ENCODE measurements at places on chromosomes 12 and 14. TPM values are rescaled to one million over a fixed set of nuclear protein-coding genes. Genes with fewer than 3 reads are reported as not detected.

ZC2HC1C gene
- 1.8 TPM for total RNA-seq

KRT83 gene
- total RNA-seq = not detected

NTN4 gene
- 8.5 TPM for total RNA-seq

ITPR2 gene
- 13.6 TPM for total RNA-seq

RTN1 gene
- 0.12 TPM for total RNA-seq

GLIPR1L2 gene
- total RNA-seq = 0.25 TPM

SIRT4 gene
- total RNA-seq = 2.4 TPM

TSHR gene
- total RNA-seq = not detected

ESR2 gene
- 0.11 TPM for total RNA-seq

AQP5 gene
- not detected for total RNA-seq

ANHX gene
- not detected for total RNA-seq

ZNF268 gene
- total RNA-seq = 28.4 TPM

KLRC3 gene
- not detected for total RNA-seq

SYNDIG1L gene
- total RNA-seq = not detected

MARK3 gene
- 91.6 TPM for total RNA-seq

WSCD2 gene
- not detected for total RNA-seq

SLC6A13 gene
- not detected for total RNA-seq

SLCO1A2 gene
- not detected for total RNA-seq

KRT78 gene
- total RNA-seq = not detected

DPY19L2 gene
- total RNA-seq = 4.2 TPM

ADCY6 gene
- total RNA-seq = 43.5 TPM

CLEC4A gene
- total RNA-seq = 0.33 TPM

COCH gene
- total RNA-seq = 1.00 TPM

BDKRB2 gene
- 74.1 TPM for total RNA-seq

PTCSC3 gene
- total RNA-seq = not detected

OTUB2 gene
- 2.4 TPM for total RNA-seq

ATG101 gene
- 102 TPM for total RNA-seq

OR4E2 gene
- total RNA-seq = 0.12 TPM

OTX2 gene
- not detected for total RNA-seq

TCL1B gene
- total RNA-seq = not detected

LRRIQ1 gene
- total RNA-seq = 0.62 TPM
